ENCODE measurements at places on chromosomes 7 and 10.

DNA sequence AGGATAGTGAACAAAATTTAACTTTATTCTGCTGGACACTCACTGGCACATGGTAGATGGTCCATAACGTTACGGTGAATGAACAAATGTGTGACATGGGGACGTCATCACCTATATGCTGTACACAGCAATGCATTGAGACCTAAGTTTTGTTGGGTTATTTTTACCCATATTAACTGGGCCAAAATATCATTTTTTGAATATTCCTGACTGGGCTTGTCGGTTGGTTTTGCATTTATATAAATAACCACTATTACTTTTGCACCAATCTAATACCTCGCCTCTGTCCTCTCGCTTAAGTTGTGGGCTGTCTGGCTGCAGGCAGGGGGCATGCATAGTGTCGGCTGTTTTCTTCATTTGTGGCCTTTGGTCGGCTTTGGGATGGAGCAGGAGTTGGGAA, 161.7 kb downstream of the USP6NL start:
- no peak for DNase-seq

DNA sequence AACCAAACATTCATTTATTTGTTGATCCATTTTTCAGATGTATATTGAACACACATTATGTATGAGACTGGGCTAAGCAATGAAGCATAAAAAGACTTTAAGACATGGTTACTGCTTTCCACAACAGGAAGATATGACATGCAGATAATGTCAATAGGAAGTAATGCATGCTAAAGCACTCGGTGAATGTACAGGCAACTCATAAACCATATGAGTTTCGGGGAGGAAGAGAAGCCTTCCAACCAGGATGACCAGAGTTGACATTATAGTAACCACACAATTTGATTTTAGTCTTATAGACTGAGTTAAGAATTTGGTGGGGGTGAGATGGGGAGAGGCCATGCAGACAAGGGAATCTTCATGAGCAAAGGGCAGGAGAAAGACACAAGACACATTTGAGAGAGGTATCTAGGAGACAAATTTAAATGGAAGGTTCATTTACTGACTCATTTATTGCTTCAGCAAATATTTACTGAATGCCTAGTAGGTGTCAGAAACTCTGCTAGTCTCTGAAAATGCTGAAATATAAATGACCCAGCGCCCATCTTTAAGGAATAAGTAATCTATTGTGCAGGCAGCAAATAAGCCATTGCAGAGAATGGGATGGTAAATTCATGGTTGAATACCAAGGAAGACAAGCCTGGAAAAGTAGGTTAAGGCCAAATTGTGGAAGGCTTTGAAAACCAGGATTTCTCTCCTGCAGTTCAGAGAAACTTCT, 19.0 kb upstream of the SLK start:
- no peak for DNase-seq

DNA sequence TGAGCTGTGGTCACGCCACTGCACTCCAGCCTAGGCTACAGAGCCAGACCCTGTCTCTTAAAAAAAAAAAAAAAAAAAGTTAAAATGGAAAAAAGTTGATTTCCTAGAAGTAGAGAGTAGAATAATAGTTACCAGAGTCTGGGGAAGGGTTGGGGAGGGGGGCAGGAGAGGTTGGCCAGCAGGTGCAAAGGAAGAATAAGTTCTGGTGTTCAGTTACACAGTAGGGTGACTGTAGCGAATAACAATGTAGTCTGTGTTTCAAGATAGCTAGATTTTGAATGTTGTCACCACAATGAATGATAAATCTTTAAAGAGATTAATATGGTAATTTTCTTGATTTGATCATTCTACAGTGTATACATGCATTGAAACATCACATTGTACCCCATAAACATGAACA, 142.9 kb downstream of the NRF1 start:
- no peak for DNase-seq

GRCh38 chr10:117677890-117678500, 135.4 kb downstream of the EMX2 start:
- no peak for DNase-seq

GRCh38 chr7:44145969-44146911, 5.1 kb upstream of the MYL7 start:
- peak; percentile 31 for DNase-seq

All from hematopoietic multipotent progenitor cell treated with erythropoietin and hydrocortisone succinate and interleukin-3 and kit ligand, for 15 days (in vitro differentiated cells).